HL-60 (cell line): ENCODE measurements at places on chromosomes 4 and X.

GRCh38 chr4:74157154-74157553, 764 bp upstream of the MTHFD2L start:
- no peak for DNase-seq

DNA sequence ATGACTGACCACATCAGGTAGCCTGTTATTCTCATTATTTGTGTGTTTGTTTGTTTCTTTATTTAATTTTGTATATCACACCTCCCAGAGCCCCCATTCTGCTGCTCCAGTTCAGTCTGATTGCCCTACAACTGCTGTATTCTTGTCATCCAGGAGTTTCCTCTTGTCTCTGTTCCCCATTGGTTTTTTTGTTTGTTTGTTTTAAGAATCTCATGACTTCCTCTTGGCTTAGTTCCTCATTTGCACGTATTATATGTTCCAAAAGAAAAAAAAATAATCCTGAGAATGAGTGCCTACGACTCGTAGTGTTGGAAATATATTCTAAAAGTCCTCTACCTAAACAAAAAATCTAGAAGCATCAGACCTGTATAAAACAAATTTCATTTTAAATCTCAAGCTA, 142.3 kb upstream of the SLIT2 start:
- no peak for DNase-seq

DNA sequence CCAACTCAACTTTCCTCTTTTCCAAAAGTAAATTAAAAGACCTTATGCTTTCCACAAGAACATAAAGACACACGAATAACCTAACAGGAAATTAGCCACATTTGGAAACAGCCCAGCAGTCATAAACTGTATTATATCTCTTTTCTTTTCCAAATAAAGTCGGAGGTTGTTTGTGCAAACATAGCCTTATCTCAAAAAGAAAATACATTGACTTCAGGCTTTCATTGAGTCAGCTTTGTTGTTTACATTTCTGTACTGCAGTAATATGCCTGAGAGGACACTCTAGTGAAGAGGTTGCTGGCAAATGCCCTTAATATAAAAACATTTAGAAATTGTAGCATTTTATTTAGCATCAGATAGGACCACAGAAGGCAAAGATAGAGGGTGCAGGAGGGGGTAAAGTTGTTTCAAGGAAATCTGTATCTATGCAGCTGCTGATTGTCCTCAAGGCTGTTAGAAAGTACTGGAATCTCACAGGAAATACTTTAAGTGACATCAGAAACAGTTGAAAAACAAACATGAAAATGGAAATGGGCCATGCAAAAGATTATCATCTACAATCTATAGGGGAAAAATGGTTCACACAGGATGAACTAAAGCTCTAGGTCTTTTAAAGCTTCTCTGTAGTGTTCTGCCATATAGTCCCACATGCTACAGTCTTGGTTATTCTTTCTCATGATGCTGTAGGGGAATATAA, 14.5 kb downstream of the LNX1 start:
- DNase-seq, result no peak

DNA sequence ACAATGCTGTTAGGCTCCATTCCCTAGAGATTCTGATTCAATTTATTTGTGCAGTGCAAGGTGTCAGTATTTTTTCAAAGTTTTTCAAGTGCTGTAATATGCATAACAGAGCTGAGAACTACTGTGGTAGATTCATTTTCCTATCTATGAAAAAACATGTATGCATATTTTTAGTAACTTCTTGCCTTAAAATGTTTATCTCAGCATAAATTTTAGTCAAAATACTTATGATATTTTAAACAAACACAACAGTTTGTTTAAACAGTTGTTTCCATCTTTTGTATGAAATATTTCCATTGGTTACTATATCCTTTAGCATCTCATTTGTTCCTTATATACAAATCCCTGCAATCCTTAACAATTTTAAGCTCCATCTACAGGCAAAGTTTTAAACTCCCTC, 624.8 kb upstream of the ADGRL3 start:
- DNase-seq, result no peak

DNA sequence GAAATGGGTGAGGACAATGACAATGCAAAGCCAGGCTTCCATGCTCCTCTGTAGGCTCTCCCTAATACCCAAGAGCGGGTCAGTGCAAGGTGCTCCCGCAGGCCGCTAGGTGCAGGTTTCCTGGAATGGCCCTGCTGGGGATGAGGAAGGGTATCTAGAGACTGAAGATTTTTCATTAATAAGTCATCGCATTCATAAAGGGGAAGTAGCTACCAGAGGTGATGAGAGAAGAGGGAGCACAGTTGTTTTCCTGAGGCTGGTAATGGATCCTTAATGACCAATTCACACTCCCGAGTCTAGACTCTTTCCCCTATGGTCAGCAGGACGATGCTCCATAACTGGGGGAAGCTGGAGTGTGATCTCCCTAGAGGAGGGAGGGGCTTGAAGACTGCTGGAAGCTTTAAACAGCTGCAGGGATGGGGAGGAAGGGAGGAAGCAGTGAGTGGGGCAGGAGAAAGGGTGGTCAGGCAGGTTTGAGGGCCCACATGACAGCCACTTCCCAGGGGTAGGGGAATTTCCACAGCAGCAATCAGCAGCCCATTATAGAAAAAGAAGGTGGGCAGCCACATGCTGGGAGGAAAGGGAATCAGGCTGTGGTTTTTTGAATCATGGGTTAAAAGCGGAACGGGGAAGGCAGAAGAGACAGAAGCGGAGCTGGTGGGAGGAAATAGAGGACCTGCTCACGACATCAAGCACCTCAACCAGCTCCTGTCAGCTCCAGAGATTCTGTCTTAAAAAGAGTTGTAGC, 10.2 kb upstream of the ATP6AP2 start:
- DNase-seq, result peak; percentile 60

DNA sequence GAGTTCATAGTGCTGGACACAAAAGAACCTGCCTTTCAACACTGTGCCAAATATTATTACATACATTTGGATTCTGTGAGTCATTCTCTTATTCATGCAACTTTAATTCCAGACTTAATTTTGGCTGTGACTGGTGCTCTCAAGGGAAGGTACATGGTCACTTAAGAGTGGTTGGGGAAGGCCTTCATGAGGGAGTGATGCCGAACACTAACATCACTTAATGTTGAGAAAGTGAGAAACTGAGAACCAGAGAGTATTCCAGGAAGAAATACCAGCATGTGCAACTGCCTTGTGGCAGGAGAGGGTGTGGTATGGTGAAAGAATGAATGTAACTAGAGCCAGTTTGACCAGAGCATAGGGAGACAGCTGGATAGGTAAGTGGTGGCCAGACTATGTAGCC, 41.5 kb upstream of the FHDC1 start:
- DNase-seq, result no peak

GRCh38 chr4:78846258-78846657, 70.1 kb downstream of the BMP2K start:
- DNase-seq, result no peak

GRCh38 chrX:133838761-133839676, 146.4 kb downstream of the GPC3 start:
- no peak for DNase-seq

DNA sequence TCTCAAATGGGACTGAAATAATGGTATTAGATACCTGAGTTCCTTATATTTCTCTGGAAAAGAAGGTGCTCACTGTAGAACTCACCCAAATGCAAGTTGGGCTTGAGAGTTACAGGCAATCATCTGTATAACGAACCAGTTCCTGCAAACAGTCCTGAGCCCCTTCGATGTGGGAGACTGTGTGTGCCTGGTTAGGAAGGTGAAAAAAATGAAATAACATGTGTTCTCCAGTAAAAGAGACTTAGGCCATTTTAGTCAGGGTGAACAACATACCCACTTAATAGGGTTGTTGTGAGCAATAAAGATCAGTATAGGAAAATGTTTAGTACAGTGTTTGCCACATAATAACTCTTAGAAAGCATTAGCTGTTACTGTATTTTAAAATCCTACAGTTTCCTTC, 23.4 kb downstream of the STIM2 start:
- no peak for DNase-seq

- no peak for DNase-seq
These were observed 6.7 kb downstream of the NUP62CL start for GRCh38 chrX:107199491-107199890.

DNA sequence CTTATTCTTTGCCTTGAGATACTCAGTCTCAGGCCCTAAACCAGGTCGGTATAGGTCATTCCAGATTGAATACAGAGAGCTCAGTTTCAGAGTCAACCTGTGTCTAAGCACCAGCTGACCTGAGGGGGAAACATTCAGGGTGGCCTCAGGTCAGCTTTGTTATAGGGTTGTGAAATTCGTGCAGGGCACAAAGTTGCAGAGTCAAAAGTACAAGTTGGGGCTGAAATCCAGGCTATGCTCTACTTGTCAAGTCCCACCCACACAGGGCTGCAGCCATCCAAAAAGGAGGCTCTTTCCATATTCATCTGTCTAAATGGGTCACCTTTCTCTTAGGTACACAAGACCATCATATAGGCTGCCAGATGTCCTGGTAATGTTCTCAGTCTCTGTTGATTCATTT, 89.7 kb downstream of the ITIH6 start:
- DNase-seq, result no peak

- no peak for DNase-seq
These were observed 13.4 kb downstream of the LARP7 start for GRCh38 chr4:112650332-112650731.

DNA sequence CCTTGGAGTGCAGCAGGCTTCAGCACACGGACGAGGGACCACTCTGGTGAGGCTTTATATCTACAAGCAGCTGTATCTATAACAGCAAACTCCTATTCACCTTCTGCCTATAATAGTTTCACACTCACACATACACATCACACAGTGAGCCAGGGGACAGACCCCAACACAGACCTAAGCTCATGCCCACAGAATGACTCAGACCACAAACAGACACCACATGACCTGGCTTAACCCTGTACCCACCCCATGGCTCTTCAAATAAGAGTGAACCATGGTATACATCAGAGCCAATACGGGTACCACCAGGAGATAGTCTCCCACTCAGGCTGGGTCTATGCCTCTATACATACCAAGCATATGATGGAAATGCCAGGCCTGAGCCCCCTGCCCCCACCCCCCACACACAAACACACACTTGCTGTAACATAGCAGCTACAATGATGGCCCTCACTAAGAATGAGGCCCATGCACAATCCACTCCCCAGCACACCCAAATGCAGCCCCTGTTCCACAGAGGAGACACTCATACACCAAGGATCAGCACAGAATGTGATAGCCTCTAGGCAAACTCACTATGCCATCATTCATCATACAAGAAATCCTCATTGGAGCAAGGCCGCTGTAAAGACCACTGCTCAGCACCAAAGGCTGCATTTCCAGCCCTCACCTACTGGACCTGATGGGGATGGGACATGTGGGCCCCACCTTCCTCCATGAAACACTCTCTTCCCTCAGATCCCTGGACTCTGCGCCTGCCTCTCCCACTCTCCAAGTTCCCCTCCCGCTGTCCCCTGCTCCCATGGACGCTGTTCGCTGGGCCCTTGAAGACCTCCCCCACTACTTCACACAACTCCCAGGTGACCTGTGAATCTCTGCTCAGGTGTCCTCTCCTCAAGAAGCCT, 62.1 kb upstream of the XIAP start:
- no peak for DNase-seq

DNA sequence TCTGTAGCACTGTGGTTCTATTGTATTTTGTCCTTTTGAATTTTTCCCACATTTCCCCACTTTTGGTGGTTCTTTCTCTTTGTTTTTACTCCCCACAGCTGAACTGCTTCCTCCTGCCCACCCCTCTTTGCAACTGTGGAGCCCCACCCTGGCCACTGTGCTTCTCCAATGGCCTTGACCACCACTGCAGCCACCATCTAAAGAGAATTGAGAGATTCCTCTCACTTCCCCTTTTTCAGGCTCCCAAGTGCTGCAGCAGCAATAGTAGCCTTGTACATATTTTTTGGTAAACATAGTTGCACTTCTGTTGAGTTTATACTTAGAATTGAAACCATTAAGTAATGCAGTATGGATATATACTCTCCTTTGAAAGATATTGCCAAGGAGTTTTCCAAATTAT, 51.3 kb upstream of the FRMPD3 start:
- DNase-seq, result no peak

- DNase-seq, result no peak
These were observed 233.6 kb upstream of the RPS6KA3 start for GRCh38 chrX:20500171-20500865.

DNA sequence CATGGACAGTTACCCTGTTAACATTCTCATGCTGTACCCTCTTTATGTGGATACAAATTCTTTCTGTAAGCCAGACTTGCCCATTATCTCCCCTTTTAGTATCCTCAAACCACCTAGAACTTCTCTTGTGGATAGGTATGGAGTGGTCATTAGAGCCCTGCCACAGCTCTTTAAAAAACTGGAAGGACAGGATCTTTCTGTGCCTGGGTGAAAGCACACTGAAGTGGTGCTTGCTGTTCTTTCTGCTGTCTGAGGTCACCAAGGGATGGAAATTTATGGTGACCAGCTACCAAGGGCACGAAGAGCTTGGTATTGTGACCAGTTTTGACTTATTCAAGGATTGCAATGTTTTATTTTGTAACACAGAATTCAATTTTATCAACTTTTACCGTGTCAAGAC, 344.2 kb downstream of the CBLL2 start:
- no peak for DNase-seq

GRCh38 chrX:105120463-105120862, 100.0 kb downstream of the TEX13A start:
- no peak for DNase-seq

GRCh38 chr4:93633721-93634120, 194.8 kb upstream of the ATOH1 start:
- DNase-seq, result no peak

DNA sequence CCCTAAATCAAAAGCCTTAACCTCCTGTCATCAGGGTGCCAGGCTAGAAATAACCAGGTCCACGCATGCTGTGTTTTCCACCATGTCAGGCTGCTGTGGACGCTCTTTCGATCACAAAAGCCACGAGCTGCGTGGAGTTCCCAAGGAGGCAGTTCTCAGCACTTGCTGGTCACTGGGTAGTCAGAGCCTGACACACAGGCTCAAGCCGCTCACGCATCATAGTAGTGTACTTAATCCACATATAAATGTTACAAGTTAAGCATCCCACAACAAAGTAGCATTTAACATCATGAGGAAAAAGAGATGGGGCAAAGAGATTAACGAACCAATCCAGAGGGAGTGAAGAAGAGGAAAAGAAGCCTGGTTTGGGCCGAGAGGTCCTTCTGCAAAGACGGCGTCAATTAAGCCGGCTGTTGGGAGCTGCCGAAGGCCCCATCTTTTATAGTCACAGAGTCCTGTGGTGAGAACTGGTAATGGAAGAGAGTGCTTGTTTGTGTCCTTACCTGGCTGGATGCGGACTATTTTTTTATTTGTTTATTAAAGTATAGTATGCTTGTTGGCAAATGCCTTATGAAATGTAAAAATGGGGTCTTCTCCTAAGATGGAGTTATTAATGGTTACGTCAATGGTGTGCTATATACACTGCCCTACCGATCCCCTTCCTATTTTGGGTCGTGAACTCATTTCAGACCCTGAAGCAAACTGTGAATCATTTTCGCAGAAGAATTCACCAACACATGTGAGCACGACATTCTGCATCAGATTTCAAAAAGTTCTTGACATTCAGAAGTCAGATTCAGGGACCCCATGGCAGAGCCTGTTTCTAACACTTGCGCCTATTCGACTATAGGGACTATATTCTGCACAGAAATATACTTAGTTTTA, 675 bp downstream of the PRIMPOL start:
- DNase-seq, result no peak
